ENCODE measurements at places on chromosomes 7 and 10.

GRCh38 chr7:36117203-36117840, 35.7 kb upstream of the EEPD1 start:
- no peak for DNase-seq

DNA sequence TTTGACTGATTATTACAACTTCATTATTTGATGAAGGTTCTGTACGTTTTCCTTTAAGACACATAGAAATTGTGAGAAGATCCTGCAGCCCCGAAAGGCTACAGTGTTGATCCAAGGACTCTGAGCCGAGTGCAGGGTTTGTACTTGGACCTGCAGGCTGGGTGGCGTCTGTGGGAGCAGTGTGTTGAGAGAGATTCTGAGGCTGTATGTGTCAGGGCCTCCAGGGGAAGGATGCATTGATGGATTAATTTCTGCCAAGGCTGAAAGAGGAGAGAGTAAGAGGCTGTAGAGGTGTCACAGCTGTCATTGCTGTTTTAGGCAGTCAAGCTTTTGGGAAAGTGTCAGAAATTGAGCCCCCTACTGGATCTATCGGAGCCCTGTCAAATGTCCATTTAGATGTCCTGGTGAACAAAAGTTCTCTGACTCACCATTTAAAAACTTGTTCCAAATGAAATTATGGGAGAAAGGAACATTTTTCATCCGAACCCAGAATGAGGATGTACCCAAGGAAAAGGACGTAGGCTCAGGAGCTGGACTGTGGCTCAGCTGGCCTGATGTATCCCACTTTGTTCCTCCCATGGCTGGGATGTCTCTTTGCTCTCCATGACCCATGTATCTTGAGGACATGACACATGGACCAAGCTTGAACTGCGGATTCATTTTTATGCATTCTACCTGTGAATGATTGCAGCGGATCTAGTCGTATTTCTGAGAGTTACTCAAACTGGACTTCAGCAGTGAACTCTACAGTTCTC, 102.2 kb downstream of the TCF7L2 start:
- no peak for DNase-seq

- DNase-seq: no peak
Measured at GRCh38 chr10:48457949-48458661, 146.8 kb downstream of the ARHGAP22 start.

GRCh38 chr7:65448816-65449504, 75.3 kb downstream of the ZNF92 start:
- DNase-seq: no peak

DNA sequence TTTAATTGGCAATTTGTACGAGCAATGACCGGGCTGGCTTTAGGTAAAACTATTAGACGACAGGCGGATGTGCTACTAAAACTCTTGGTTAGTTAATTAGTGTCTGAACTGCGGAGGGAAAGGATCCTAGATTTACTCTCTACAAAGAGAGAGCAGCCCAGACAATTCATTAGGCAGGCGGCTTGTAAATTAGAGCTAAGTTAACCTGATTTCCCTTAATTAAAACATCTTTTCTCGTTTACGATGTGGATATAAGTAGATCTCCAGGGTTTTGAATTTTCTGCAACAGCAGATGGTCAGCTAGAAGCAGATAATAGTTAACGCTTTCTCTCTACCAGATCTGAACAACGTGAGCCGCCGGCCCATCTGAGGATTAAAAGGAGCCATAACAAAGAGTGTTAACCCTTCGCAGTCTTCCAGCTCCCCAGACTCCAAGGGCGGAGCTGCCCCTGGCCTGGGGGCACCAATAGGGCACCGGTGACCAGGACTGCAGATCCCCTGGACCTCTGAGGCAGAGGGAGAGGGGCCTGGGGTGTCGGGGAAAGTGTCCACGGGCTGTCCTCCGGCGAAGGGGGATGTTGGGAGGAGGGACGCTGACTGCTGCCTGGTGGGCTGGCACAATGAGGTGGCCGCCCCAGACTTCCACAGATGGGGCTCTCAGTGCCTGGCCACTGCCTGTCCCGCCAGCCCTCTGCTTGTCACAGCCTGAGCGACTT, 6.3 kb upstream of the UNCX start:
- no peak for DNase-seq

GRCh38 chr10:118002581-118002980, 44.2 kb downstream of the RAB11FIP2 start:
- DNase-seq: no peak

DNA sequence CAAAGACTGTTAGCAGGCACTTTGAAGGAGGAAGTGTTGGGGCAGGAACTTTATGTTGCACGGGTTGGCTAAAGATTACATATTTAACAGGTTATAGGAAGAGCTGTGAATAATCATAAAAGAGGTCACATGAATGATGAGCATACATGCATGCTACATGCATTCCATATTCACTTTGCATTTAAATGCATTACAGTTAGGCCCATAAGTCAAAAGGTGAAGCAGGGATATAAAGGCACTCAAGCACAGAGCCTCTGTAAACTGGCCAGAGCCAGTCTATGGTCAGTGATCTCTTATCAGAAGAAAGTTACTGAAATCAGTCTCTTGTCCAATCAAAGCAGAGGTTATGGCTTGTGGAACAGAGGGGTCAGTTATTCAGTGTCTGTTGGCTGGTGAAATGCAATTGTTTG, 7.3 kb upstream of the ANKRD7 start:
- DNase-seq: no peak

DNA sequence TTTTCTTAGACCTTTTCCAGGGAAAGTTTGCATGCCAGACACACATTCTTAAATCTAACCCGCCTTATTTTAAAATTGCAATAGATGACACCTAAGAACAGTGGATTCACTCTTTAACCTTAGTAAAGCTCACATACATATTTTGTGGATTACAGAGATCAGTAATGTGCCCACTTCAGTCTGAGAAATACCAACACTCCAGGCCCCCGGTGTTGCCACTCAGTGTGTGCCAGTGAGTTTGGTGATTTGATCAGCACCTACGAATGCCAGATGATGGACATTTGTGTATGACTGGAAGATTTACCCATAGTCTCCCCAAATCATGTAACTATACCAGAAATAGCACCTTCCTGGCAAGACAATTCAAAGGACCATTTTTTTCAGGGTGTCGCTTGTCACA, 2.6 kb downstream of the LRRN3 start:
- DNase-seq: no peak

DNA sequence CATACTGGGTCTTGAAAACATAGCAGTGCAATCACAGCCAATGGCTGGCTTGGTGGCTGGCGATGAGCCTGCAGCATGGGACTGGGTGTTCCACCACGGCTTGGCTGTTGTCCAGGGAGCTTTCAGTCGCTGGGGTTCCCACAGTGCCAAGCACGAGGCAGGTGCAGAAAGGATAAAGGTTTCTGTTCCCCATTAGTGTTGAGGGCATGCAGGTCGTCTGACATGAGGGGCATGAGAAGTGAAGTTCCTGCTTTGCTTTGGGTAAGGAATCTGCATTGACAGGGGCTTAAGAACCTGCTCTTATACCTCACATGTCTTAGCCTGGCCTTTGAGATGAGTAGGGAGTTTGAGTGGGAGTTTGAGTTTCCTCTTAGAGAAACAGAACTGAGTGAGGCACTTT, 9.0 kb upstream of the CFTR start:
- no peak for DNase-seq

GRCh38 chr10:7206412-7207100, 204.3 kb downstream of the SFMBT2 start:
- DNase-seq: no peak

DNA sequence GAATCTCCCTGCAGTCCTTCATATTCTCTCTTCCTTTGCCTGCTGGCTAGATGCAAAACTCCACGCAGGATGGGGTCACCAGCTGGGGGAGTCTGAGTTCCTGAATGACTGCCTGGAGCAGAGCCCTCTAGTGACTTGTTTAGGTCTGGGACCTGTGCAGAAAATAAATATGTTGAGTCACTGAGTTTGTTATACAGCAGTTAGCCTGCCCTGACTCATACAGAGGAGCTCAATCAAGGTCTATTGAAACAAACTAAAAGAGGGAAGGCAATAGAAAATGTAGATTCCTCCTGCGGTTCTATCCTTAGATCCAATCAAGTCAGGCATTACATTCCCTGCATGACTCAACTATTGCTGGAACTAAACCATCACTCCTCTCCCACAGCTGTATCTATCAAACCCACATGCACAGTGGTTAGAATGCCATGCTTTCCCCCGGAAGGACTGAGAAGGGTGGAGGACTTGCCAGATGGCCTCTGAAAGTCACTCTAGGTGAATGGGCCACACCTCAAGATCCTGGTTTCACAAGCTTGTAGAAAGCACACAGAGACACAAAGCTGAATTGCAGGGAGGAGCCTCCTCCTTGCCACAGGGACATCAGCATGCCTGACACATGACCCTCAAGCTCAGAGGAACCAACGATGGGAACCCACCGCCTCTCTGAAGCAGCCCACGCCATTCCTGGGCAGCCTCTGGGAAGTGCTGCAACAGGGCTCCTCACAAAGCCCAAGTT, 73.9 kb downstream of the SH3PXD2A start:
- DNase-seq: no peak

GRCh38 chr10:34433241-34434076, 381.6 kb downstream of the PARD3 start:
- DNase-seq: no peak

GRCh38 chr10:77835669-77836086, 90.9 kb downstream of the DLG5 start:
- no peak for DNase-seq

GRCh38 chr7:127782075-127782474, 130.1 kb downstream of the SND1 start:
- no peak for DNase-seq

DNA sequence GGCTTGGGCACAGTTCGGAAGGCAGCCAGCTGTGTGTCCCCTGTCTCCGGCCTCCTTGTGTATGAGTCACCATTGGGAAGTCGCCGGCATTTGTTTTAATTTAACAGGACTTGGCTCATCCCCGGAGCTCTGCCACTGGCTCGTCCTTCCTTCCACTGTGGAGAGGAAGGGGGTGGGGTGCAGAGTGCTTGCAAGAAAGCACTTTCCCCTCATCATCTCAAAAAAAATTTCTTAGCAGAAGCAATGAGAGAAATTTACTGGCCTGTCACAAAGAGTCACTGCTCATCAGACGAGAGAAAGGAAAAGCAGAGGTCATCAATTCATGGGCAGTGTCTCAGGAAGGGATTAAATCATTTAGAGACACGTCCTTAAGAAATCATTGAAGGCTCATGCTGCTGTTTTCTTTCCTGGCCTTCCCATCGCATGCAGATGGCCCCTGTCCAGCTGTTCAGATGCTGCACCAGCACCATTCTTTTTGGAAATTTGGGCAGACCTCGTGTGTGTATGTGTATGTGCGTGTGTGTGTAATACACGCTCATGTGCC, 93.3 kb downstream of the BMS1 start:
- DNase-seq: no peak

DNA sequence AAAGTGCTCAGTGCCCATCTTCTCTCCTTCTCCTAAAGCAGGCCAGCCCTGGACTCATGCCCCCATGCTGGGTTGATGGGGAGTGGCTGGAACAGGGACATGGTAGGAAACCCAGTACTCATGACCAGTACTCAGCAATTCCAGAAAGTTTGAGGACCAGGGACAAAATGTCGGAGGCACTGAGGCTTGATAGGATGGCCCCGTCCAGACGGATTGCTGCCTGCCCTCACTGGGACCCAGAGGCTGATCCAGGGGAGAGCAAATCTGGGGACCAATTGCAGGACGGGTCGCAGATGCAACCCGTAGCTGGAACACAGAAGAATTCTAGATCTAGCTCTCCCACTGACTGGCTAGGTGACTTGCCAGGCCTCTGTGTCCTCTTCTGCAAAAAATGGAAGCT, 5.1 kb downstream of the ZCCHC24 start:
- DNase-seq: no peak

DNA sequence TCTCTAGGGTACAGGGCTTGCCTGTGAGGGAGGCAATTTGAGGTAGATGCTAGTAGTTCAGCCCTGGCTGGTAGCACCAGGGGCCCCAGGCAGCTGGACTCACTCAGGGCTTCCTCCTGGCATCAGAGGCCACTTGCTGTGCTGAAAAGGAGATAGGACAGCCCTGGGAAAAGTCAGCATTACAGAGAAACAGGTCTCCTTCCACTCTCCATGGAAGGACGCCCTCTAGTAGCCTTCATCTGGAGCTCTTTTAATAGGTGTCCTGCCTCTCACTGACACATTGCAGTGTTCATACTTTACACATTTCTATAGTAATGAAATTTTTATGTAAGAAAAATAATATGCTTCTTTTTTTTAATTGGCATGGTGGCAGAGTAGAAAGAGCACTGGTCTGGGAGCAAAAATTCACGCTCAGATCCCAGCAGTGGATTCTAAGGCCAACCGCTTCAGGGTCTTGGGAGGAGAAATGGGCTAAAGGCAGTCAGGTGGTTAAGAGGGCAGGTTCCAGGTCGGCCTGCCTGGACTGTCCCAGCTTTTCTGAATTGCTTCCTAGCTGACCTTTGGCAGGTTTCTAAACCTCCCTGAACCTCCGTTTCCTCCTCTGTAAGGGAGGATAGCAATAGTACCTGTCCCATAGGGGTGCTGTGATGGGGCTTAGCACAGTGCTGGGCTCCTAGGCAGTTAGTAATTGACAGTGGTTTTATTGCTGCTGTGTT, 35.8 kb downstream of the AIFM2 start:
- DNase-seq: no peak

DNA sequence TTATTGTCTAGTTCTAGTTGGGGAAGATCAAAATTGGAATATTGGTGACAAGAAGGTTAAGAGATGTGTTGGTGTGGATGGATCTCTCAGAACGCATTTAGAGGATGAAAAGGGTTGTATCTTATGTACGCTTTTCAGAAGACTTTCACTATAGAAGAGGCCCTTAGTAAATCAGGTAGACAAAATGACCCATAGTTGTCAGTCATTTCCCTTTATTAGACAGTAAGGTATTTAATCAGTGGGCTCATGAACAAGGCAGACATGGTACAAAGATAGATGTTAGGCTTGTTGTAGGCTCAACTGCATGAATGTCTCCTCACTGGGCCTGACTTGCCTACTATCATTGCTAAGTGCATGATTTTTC, 359.2 kb downstream of the PHF14 start:
- DNase-seq: no peak

GRCh38 chr7:24979470-24979862, 512 bp downstream of the OSBPL3 start:
- peak; percentile 80 for DNase-seq

DNA sequence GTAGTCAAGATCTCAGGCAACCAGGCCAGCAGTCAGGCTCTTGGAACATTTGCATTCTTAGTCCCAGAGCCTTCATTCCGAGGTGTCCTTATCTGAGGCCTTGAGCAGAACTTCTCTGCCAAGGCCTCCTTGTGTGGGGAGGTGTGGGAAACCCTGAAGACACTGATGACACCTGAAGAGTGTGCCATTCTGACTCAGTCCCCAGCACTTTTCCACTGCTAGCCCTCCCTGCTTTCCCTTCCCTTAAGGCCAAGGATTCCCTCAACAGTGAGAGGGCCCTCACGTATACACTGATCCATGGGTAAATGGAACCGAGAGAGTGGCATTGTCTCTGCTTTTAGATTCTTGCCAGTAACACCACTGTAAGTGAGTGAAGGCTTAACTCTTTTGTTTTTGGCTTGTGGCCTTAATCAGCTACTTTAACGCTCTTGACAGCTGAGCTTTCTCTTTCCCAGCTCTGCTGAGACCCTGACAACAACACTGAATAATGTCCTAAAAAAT, 30.3 kb downstream of the TRDMT1 start:
- no peak for DNase-seq

GRCh38 chr10:130029209-130029608, 65.1 kb upstream of the EBF3 start:
- no peak for DNase-seq
